ENCODE measurements at places on chromosomes 2 and 18.
A peak's percentile ranks its signal among the peaks of the same experiment; 100 is the strongest.

- DNase-seq = peak; percentile 25
These were observed 483 bp downstream of the TRAPPC8 start for GRCh38 chr18:31942291-31942998.

DNA sequence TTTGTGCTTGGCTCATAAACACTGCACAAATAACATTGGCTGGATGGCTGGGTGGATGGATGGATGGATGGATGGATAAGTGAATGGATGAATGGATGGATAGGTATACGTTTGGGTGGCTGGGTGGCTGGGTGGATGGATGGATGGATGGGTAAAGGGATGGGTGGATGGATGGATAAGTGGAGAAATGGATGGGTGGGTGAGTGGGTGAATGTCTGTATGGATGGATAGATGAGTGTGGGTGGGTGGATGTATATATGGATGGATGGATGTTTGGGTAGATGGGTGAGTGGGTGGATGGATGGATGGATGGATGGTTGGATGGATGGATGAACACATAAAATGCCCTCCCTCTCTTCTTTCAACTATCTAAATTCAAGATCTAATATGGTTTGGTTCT, 38.1 kb downstream of the KCNF1 start:
- DNase-seq = no peak

DNA sequence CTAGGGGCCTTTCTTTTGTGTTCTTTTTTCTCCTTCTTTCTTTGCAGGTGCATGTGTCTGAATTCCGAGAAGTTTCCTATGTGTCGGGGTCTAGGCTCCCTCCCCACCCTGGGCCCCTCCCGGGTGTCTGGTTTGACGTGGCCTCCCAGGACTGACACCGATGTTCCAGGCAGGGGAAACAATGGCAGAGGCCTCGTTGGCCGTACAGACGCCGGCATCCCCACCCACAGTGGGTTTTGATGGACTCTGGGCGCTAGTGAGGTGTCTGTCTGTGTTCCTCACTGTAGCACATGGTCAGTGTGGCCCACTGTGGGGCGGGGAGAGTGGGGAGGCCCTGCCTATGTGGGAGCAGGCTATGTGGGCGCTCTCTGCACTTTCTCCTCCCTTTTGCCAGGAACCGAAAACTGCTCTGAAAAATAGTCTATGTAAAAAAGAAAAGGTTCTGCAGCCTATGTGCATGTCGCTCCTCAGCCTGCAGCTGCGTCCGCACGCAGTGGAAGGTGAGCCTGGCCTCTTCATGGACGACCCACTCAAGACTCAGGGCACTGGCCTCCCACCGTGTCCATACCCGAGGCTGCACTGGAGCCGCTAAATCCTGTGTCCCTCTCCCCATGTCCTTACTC, 90.9 kb upstream of the ASB18 start:
- no peak for DNase-seq

DNA sequence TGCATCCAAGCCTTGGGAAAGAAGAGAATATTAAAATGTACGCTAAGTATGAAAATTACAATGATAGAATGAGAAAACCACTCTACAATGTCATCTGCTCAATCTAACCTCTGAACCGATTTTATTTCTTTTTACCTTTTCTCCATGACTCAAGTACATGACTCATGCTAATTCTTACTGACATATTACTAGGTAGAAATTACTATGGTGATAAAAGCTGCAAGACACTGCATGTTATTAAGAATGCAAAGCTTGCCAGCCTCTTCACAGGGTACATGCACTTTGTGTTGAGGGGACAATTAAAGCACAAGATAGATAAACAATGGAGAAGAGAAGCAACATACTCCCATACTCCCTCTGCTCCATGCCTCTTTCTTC, 20.7 kb downstream of the SFT2D3 start:
- no peak for DNase-seq

- DNase-seq = no peak
These were observed 74.3 kb upstream of the CYRIA start for GRCh38 chr2:16739778-16740581.

DNA sequence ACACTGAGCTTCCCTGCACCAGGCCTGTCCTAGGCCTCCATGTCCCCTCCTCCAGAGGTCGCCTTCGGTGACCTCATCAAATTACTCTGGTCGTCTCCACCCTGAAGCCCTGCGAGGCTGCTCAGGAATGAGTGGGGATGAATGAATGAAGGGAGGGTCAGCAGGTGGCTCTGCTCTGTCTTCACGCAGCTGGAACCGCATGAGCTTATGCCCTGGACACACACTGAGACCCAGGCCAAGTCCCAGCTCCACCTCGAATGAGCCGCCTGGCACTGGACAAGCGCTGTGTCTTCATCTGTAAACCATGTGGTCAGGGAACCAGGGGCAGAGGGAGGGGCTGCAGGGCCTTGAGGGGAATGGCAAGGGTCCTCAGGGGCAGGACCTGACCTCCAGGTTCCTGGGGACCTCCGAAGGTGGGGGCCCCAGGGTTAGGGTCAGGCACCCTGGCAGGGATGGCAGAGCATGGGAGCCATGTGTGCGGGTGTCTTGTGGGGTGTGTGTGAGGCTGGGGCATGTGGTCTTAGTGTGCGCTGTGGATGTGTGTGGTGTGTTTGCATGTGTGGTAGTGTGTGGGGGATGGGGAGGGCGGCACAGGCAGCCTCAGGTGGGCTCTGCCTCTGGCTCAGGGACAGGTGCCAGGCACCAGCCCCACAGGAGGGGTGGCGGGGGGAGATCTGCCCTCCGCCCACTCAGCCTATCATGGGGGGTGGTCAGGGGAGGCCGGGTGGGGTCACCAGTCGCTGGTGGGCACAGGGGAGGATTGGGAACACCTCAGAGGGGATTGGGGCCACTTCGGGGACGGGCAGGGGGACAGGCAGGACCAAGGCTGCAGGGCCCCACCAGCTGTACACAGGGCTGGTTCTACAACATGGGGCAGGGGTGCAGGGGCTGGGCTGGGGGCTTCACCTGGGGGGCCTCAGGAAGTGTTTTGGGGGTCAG, 13.9 kb downstream of the ODC1 start:
- no peak for DNase-seq

DNA sequence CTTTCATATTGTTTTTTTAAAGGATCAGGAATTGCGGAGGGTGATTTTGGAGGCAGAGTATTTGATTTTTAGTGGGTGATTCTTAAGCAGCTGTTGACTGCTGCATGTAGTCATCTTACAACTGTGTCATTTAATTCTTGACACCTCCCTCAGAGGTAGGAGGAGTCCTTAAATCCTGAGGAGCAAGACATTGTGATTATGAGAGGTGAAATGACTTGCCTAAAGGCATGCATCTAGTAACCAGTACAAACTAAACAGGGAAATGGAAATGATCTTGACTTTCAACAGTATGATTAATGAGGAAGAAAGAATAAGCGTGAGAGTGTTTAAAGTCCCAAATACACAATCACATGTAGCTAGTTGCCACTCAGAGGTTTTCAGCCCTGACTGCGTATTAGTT, 440.7 kb downstream of the THSD7B start:
- no peak for DNase-seq

DNA sequence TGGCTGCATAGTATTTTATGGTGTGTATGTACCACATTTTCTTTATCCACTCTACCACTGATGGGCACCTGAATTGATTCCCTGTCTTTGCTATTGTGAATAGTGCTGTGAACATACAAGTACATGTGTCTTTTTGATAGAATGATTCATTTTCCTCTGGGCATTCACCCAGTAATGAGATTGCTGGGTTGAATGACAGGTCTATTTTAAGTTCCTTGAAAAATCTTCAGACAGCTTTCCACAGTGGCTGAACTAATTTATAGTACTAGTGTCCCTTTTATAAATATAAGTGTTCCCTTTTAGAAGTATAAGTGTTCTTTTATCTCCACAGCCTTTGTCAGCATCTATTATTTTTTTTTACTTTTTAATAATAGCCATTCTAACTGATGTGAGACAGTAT, 303.9 kb upstream of the EPHA4 start:
- DNase-seq = no peak

DNA sequence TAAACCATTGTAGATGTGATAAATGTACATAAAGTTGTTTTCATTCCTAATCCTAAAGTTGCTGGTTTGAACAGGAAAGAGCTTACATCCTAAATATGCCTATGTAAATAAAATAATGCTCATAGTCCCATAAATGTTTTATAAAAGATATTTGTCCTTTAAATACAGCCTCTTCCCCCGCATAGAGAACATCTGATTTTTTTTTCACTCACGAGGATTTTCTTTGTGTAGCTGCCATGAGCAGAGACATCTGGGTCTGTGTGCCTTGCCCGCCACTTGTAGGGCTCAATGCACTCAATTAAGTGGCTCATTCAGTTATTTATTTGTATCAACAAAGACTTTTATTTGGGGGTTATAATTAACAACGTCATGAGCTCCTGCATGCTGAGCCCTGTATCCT, 72.8 kb downstream of the SOWAHC start:
- no peak for DNase-seq

- DNase-seq = no peak
These were observed 15.8 kb downstream of the DSC1 start for GRCh38 chr18:31146809-31147208.

DNA sequence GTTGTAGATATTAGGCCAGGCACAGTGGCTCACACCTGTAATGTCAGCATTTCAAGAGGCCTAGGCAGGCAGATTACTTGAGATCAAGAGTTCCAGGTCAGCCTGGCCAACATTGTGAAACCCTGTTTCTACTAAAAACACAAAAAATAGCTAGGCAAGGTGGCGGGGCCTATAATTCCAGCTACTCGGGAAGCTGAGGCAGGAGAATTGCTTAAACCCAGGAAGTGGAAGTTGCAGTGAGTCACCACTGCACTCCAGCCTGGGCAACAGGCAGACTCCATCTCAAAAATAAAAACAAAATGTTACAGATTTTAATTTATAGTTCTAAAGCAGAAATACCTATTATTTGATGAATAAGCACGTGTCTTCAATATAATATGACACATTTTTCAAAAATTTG, 65.6 kb upstream of the UBXN4 start:
- no peak for DNase-seq

DNA sequence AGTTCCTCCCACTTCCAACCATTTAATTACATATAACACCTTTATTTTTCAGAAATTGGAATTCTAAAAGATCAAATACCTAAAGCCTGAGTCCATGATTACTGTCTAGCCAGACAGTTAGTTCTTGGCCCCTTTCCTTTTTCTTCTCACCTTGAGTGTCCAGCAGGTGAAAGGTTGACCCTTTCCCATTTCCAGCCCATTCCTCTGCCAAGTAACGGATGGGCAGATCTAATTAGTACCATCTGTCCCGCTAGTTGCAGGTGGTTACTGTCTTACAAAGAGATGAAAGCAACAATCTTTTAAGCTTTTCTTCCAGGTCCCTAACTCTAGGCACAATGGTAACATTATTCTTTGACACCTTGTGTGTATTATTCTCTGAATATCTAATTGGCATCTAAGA, 506.7 kb downstream of the ARHGAP15 start:
- DNase-seq = no peak

- no peak for DNase-seq
These were observed 52.5 kb downstream of the MBP start for GRCh38 chr18:77079954-77080682.

- no peak for DNase-seq
These were observed 5.0 kb downstream of the NDUFS1 start for GRCh38 chr2:206154197-206154596.

DNA sequence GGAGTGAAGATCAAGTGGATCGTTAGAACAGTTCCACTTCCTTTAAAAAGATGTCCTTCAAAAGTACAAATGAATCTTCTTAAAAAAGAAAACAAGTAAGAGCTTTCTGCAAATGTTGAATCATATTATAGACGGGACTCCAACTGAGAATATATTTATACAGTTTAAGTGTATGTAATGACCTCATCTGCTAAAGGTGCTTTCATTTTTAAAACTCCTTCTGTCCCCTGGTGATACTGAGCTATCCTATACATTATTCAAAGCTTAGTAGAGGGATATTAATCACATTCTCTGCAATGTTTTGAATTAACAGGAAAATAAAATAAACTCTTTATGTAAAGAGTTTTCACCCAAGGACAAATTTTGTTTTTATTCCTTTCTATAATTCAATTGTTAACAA, 420.7 kb upstream of the SLC8A1 start:
- DNase-seq = no peak

GRCh38 chr2:46375566-46376125, 78.4 kb downstream of the EPAS1 start:
- no peak for DNase-seq

GRCh38 chr18:60372596-60372995, at the start of gene MC4R:
TSS of gene MC4R (minus strand) at chr18:60372775. CDS start at chr18:60372349, 426 bp downstream.
- no peak for DNase-seq

DNA sequence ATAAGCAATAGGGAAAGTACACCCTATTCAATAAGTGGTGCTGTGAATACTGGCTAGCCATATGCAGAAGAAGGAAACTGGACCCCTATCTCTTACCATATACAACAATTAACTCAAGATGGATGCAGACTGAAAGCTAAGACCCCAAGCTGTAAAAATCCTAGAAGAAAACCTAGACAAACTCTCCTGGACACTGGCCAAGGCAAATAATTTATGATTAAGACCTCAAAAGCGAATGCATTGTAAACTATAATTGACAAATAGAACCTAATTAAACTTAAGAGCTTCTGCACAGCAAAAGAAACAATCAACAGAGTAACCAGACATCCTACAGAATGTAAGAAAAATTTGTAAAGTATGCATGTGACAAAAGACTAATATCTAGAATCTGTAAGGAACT, 41.1 kb upstream of the ASXL3 start:
- no peak for DNase-seq

GRCh38 chr2:66885775-66886383, 451.0 kb downstream of the MEIS1 start:
- DNase-seq = no peak

DNA sequence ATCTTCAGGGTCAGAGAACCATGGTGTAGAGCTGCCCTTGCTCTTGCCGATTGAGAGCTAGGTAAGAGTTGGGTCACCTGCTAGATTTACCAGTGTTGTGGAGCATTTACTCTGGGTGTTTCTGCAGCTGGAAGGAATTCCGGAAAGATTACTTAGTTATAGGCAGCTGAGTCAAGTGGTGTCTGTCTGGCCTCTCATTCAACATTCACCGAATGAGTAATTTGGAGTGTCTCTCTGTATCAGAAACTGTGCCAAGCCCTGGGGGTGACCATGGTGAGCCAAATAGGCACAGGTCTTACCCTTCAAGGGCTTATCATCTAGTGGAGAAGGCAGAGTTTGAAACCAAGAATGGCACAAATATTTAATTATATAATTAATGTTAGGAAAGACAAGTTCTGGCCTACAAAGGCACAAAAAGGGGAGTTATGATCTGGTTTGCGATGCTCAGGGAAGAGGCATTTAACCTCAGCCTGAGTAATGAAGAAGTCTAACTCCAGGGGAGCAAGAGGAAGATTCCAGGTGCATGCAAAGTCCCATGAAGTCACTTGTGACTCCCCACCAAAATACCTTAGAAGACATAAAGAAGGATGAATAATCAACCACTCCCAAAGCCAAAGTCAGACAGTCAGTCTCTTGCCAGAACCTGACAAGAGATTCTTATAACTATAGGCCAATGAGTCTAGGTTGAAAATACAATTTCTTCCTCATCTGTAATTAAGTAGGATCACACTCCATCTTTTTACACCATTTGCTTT, 12.5 kb downstream of the SETBP1 start:
- DNase-seq = no peak

DNA sequence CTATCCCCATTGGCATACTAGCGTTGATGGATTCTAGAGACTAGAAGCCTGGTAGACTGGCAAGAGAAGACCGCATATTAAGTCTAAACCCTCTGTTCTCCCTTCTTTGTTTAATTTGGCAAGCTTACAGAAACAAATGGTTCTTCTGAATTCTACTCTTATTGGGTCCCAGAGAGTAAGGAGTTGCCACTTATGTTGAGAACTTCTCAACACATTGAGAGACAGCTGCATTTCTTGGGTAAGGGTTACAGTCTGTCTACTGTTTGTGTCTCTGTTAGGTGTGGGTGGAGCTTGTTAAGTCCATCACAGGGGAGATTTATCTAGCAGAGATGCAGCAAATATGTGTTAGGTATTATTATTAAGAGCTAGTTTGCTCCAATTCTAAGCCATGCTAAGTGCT, 435.8 kb upstream of the MEIS1 start:
- DNase-seq = no peak

Data from tibial artery (tissue), 4 donors.